Activated CD4-positive, alpha-beta T cell treated with anti-CD3 and anti-CD28 coated beads for 24 hours (primary cell): ENCODE measurements at places on chromosomes 7 and 10.
A peak's percentile ranks its signal among the peaks of the same experiment; 100 is the strongest.

- DNase-seq: no peak
These were observed 215.8 kb upstream of the CCDC6 start for GRCh38 chr10:60122190-60122589.

GRCh38 chr10:69421611-69422308, 5.0 kb upstream of the TACR2 start:
- no peak for DNase-seq

DNA sequence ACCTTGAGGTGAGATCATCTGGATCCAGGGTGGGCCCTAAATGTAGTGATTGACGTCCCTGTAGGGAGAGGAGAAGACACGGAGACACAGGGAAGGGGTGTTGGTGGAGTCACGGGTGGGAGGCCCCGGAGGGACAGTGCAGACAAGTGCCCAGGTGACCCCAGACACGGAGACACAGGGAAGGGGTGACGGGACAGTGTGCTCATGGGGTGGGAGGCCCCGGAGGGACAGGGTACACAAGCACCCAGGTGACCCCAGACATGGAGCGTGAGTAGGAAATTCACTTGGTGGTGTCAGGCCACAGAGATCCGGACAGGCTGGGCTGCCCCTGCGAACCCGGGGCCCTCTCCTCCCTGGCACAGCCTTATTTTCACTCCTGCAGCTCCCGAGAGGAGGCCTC, 176.9 kb downstream of the PTPRN2 start:
- DNase-seq: no peak

DNA sequence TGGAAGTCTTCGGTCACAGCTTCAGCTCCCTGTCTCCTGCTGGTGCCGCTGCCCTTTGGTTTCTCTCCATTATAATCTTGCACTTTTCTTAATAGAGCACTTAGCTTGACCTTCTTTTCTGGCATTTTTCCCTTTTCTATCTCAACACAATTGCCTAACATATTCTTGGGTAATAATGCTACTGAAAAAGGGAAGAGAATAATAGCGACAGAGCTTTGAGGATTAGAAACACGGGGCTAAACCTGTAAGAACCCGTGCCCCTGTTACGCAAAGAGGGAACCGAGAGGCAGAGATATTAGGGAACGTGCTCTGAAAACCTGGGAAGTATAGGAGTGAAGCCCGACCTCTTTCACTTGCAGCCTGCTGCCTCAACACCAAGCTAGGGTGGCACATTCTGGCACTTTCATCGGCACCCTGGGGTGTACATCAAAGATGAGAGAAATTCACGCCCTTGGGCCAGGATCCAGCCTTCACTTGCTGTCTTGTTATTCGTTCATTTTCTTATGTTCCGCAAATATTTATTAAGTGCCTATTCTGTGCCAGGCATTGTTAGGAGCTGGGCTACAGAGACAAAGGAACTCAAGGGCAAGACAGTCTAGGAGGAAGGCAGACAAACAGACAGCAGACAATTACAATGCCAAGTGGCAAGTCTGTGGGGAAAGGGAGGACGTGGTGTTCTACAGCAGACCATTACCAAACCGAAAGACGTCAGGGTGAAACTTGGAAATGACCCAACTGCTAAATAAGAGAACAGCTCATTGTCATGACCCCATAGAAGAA, 33.0 kb upstream of the GALNTL5 start:
- DNase-seq: no peak

DNA sequence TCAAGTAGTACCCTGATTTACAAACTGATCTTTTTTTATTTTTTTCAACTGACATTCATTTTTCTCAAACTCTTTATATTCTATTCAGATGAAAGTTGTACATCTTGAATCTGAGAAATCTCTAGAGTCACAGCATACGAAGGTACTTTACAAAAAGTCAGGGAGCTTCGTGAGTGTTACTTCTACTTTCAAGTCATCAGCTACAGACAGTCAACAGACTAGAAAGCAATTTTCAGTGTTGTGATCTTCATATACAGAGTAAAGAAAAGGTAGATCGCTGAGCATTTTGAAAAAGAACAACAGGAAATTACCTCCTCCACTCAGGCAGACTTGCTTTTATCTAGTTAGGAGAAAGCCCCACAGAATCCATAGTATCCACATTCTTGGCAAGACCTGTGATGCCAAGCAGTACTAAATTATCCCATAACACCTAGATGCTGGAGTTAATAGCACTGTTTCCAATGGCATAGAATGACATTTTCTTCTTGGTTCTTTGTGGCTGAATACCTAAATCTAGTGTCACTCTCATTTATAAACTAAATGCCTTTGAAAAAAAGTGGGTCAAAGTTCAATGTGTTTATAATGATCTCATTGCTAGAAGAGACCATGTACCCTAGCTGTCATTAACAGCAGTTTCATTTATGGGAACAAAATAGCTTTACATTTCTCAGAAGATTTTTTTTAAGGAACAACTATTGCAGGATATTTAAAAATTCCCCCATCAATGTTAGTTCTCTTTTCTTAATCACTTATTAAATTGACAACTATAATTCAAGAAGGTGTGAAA, 12.0 kb upstream of the ZNF800 start:
- DNase-seq: no peak

- DNase-seq: no peak
These were observed 165.2 kb upstream of the AUTS2 start for GRCh38 chr7:69433081-69433480.

- DNase-seq: no peak
These were observed 103.9 kb upstream of the EFCAB10 start for GRCh38 chr7:105685161-105685560.

DNA sequence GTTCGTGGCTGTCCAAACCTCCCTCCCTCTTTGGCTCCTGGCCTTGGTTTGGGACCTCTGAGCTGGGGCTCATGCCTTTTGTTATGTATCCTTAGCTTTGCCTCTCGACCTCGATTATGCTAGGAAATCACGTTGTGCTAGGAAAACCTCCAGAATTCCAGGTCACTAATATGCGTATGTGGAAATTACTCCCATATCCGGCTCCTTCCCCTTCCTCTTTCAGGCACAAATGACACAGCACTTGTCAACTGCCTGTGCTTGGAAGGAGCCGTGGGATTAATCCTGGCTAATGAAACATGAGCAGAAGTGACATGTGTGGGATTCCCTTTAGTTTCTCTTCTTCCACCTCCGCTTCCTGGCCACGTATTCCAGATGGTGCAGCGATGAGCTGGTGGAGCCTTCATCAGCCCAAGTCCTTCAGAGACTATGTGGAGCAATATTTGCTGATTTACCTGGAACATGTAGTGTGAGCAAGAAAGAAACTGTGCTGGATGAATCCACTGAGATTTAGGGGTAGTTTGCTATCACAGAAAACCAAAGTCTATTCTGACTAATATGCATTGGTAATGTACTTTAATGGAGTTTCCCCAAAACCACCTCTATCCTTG, 149.2 kb downstream of the REEP3 start:
- DNase-seq: no peak

- DNase-seq: no peak
These were observed 307.8 kb upstream of the TPK1 start for GRCh38 chr7:145143685-145144084.

GRCh38 chr7:104803931-104804330, 210.1 kb upstream of the KMT2E start:
- no peak for DNase-seq

GRCh38 chr10:49094646-49095045, 20.7 kb downstream of the VSTM4 start:
- no peak for DNase-seq

DNA sequence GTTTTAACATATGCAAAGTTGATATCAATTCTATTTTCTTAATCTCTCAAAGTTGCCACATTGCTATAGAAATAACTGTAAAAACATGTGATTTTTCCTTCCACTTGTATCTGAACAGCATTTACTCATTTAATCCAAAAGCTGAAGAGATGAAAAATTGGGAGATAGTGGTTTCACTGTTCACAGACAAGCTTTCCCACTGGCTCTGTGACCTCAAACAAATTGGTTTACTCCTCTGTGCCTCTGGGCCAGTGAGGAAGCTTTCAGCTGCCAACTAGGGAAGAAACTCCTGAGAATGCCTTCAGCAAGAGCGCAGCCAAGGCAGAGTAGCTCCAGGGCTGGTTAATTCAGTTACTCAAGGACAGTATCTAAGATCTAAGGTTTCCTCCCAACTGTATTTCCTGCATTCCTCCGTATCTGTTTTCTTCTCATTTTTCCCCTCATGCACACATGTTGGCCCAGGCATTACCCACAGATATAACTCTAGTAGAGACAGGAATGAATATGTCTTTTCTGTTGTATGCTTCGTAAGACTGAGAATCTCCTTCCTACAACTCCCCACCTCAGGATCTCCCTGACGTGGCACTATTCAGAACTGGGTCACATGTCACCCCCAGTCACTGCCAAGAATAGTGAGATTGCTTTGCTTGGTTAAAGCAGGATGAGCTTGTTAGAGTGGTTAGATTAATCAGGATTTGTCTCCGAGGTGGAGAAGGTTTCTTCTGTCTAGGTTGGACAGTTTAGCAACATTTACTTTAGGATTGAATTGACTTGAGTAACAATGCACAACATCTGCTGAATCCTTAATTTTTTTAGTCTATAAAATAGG, 315.7 kb downstream of the NRG3 start:
- no peak for DNase-seq

- no peak for DNase-seq
These were observed 102.9 kb upstream of the NFE2L3 start for GRCh38 chr7:26049081-26049480.

GRCh38 chr7:47100817-47101435, 481.0 kb downstream of the TNS3 start:
- DNase-seq: no peak

GRCh38 chr10:100114976-100115770, 33.5 kb upstream of the CPN1 start:
- DNase-seq: no peak

DNA sequence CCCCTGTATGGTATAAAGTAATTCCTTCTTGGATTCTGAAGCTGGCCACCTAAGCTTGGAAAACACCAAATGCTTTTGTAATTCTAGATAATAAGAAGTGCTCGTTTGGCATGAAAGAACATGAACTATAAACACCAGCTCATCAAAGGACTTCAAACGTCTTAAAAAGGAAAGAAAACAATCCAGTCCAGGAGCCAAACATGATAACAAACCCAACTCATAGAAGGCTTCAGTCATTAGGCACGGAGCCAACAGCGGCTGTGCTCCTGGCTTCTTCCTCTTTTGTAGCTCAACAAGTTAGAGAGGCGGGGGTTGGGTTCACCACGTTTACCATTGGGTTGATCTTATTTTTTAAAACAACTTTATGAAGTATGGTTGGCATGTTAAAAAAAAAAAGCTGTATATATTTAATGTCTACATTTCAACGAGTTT, 56.4 kb upstream of the ECHDC3 start:
- no peak for DNase-seq

GRCh38 chr7:4960363-4960762, 1.4 kb upstream of the MMD2 start:
- DNase-seq: no peak

DNA sequence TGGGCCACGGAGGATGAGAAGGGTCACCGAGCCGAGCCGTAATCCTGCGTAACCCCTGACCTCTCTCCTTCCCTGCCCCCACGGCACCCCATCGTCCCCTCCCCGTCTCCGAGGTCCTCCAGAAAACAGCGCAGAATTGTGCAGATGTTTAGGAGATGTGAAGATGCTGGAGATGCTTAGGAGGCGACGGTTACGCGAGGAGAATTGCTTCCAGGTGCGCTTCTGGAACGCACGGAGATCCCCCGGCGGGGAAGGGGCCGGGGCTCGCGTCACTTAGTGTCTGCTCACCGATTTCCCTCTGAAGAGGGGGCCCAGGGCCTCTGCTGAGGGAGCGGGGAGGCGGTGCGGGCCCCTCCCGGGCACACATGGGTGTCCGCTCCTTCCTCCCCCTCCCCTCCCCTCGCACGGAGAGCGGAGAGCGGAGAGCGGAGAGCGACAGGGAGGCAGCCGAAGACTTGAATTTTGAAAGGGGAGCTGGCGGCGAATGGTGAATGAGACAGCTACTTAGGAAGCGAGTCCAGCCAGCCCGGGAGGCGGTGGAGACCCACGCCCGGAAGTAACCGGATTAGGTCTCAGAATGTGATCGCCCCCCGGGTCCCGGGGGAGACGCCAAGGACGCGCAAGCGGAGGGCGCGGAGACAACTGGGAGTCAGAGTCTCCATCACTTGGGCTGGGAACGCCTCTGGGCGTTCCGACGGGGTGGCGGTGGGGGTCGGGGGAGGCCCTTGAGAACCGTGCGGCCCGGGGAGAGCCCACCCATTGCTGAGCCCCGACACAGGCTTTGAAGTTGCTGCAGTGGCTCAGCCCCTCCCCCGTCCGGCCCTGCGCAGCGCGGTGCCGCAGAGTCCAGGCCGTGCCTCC, 8.7 kb upstream of the EN2 start:
- DNase-seq: no peak

DNA sequence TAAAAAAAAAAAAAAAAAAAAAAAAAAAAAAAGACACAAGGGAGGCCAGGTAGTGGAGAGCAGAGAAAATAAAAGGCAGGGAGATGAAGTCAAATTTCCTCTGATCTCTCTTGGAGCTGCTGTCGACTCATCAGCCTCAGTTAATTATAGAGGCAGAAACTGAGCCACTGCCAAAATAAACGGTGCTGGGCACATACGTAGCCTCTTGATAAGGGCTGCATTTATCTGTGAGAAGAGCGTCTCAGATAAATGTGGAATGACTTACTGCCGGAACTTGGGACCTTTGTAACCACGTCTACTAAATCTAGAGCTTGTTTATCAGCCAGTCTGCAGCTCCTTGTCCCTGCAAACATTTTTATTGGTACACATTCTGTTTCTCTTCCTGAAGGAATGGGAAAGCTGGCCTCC, 162.3 kb downstream of the BAMBI start:
- DNase-seq: no peak

- DNase-seq: no peak
These were observed 86.6 kb downstream of the CALN1 start for GRCh38 chr7:72325561-72325960.

GRCh38 chr10:3949711-3950110, 164.7 kb upstream of the KLF6 start:
- no peak for DNase-seq

- DNase-seq: peak; percentile 15
These were observed 8.0 kb downstream of the COA1 start for GRCh38 chr7:43721193-43721806.

DNA sequence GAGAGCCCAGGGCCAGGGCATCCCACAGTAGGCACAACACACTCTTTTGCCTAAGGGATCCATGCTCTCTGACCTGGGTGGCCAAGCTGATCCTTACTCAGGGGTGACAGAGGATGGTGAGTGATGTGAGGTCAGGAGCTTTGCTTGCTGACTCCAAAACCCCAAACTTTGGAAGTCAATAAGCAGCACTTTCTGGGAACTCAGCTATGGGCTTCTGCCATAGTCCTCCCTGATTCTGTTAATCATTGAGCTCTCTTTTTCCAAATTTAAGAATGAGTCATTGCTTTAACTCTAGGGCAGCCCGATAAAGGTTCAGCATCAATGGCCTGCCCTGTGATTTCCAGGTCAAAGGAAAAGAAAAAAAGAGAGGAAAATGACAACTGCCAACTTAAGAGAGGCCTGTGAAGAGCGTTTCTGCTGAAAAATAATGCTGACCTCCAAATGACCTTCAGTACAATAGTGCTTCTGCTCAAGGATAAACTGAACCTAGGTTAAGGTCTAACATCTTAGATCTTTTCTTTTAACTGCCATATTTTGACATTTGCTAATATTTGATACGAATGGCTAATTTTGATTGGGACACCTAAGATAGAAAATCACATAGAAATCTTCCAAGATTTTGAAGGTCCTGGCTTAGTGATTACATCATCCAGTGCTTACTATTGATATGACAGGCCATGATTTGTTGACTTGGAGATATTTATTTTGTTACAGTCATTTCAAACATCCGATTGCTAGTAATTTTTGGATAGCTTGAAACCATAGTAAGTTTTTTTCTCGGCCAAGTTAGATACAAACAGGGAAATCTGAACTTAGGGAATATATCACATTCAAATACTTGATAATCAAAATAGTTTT, 20.8 kb upstream of the RELN start:
- DNase-seq: no peak
